ENCODE measurements at places on chromosomes 1 and 21. TPM values are rescaled to one million over a fixed set of nuclear protein-coding genes. Genes with fewer than 3 reads are reported as not detected.

- H3K4me1 ChIP-seq, result peaks cover 7% of the 10 kb centered on the region
- H3K27me3 ChIP-seq, result no peaks in the 10 kb centered on the region
- no peak for DNase-seq
Measured at GRCh38 chr1:214677945-214678344, 75.0 kb downstream of the CENPF start.

GRCh38 chr1:28437924-28438699 is 67.7 kb upstream of the RCC1 start:
- H3K4me3 ChIP-seq, result peak overlapping the region; percentile 43
- no peak for DNase-seq
- H3K4me1 ChIP-seq, result peaks cover 29% of the 10 kb centered on the region
- no peaks in the 10 kb centered on the region for H3K27me3 ChIP-seq
- H3K36me3 ChIP-seq, result no peaks in the 10 kb centered on the region

Gene UQCRH
- 287 TPM for total RNA-seq

Gene USH2A
- total RNA-seq, result not detected

GRCh38 chr21:39946199-39946598 is 79.0 kb downstream of the PCP4 start:
- H3K36me3 ChIP-seq, result no peaks in the 10 kb centered on the region
- no peaks in the 10 kb centered on the region for H3K27me3 ChIP-seq
- H3K4me1 ChIP-seq, result no peaks in the 10 kb centered on the region
- H3K27ac ChIP-seq, result no peak overlapping the region

GRCh38 chr1:58932859-58933598 is 149.2 kb upstream of the JUN start:
- H3K27ac ChIP-seq, result no peak overlapping the region
- peaks cover 47% of the 10 kb centered on the region for H3K4me1 ChIP-seq
- no peak overlapping the region for H3K4me3 ChIP-seq
- H3K27me3 ChIP-seq, result no peaks in the 10 kb centered on the region
- DNase-seq, result no peak

GRCh38 chr1:19752083-19752696 is 47.5 kb downstream of the TMCO4 start:
- H3K36me3 ChIP-seq, result no peaks in the 10 kb centered on the region
- no peak overlapping the region for H3K27ac ChIP-seq
- no peak for DNase-seq
- H3K27me3 ChIP-seq, result no peaks in the 10 kb centered on the region
- H3K4me3 ChIP-seq, result no peak overlapping the region
- H3K4me1 ChIP-seq, result no peaks in the 10 kb centered on the region

DNA sequence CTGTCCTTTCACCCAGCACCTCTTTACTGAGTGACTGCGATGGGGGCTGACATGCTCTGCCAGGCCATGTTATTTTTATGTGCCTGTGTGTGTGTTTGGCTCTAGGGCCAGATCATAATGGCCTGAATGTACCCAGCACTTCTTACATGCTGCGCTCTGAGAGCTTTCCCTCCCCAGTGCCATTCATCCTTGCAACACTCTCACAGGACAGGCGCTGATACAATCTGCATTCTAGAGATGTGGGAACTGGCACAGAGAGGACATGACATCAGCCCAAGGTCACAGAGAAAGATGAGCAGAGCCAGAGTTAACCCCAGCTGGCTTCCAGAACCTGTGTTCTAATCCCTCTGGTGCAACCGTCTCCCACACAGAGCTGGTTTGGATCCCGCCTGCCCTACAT is 54.5 kb downstream of the ARHGEF10L start:
- no peaks in the 10 kb centered on the region for H3K4me1 ChIP-seq
- H3K27ac ChIP-seq, result no peak overlapping the region
- H3K36me3 ChIP-seq, result no peaks in the 10 kb centered on the region
- H3K4me3 ChIP-seq, result no peak overlapping the region
- no peak for DNase-seq

All from activated T-cell treated with anti-CD3 and anti-CD28 coated beads, Interleukin-2, amount 50 U/mL, for 72 hours (primary cell).